ENCODE measurements at places on chromosomes 16 and 17.

DNA sequence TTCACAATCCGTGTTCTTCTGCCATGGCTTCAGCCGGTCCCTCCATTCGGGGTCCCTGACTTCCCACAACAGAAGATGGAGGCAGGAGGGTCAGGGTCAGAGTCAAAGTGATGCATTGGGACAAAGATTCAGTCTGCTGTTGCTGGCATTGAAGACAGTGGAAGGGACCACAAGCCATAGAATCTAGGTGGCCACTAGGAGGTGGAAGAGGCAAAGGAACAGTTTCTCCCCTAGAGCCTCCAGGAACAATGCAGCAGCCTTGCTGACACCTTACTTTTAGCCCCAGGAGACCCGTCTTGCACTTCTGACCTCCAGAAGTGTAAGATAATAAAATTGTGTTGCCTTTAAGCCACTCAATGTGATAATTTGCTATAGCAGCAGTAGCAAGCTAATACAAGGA is 55.9 kb downstream of the MFSD11 start:
- DNase-seq = peak; percentile 26

GRCh38 chr17:45934044-45934979 is 40.0 kb downstream of the MAPT start:
- no peak for DNase-seq

DNA sequence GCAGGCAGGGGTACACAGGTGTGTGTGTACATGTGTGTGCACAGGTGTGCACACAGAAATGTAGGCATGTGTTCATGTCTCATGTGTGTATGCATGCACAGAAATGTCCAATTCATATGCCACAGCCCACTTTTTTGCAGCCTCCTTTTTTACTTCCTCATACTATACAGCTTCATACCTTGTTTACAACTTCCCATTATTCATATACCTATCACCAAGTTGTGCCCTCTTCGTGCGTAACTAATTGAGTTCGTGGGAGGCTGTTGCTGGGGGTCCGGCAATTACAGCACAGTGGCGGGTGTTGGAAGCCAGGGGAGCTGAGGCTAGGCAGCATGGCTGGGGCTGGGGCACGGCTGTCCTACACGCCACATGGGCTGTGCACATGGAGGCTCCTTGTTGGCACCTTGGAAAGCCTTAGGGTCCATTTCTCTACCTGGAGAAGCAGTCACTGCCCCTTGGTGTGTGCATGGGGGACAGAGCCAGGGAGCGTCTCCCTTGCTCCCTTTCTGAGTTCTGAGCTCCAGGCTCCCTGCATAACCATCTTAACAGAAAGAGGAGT is 266.7 kb downstream of the ENGASE start:
- DNase-seq = no peak

- no peak for DNase-seq
Measured at GRCh38 chr17:66573078-66573477, 261.8 kb upstream of the CACNG5 start.

- DNase-seq = no peak
Measured at GRCh38 chr17:12388226-12388625, 277.5 kb upstream of the MYOCD start.

GRCh38 chr16:20517149-20517548 is 59.0 kb downstream of the ACSM2B start:
- no peak for DNase-seq
